ENCODE measurements at places on chromosomes 5 and 9. TPM values are rescaled to one million over a fixed set of nuclear protein-coding genes. Genes with fewer than 3 reads are reported as not detected.

SCGB3A2 gene
- total RNA-seq = not detected

SLC4A9 gene
- 0.18 TPM for total RNA-seq

PCDHGC4 gene
- 0.51 TPM for total RNA-seq

SYNPO gene
- total RNA-seq = 1.9 TPM

UBE2R2 gene
- 23.8 TPM for total RNA-seq

ZFP37 gene
- total RNA-seq = 2.1 TPM

GMCL2 gene
- not detected for total RNA-seq

WWC1 gene
- 0.83 TPM for total RNA-seq

KIF4B gene
- not detected for total RNA-seq

FBP1 gene
- total RNA-seq = 3.8 TPM

LCNL1 gene
- total RNA-seq = 2.2 TPM

IL13 gene
- 0.38 TPM for total RNA-seq

SLC1A1 gene
- not detected for total RNA-seq
